ENCODE measurements at places on chromosomes 7 and 10.

- DNase-seq: no peak
These were observed 109.9 kb downstream of the HECTD2 start for GRCh38 chr10:91519899-91520514.

DNA sequence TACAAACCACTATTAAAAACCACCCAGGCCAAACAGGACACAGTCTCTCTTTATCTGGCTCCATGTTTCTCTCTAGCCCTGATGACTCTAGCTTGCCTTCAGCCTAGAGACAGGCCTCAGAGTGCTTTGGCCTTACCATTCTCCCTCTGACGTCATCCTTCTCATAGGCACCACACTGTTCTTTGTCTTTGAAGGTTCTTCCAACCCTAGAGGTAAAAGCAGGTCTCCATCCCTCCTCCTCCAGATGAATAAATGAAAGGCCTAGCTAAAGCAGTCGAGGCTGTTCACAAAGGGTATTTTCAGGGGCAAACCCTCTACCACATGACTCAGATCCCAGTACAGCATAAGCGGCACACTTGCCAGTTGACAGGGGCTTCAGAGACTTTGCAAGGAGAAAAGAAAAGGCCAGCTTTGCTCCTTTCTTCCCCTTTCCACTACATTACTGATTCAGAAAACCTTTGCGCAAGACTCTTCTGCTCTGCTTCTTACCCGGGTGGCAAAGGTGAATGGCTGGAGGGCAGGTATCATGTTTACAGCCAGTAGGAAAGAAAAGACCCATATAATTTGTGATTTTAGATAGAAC, 14.8 kb downstream of the NFE2L3 start:
- DNase-seq: no peak

DNA sequence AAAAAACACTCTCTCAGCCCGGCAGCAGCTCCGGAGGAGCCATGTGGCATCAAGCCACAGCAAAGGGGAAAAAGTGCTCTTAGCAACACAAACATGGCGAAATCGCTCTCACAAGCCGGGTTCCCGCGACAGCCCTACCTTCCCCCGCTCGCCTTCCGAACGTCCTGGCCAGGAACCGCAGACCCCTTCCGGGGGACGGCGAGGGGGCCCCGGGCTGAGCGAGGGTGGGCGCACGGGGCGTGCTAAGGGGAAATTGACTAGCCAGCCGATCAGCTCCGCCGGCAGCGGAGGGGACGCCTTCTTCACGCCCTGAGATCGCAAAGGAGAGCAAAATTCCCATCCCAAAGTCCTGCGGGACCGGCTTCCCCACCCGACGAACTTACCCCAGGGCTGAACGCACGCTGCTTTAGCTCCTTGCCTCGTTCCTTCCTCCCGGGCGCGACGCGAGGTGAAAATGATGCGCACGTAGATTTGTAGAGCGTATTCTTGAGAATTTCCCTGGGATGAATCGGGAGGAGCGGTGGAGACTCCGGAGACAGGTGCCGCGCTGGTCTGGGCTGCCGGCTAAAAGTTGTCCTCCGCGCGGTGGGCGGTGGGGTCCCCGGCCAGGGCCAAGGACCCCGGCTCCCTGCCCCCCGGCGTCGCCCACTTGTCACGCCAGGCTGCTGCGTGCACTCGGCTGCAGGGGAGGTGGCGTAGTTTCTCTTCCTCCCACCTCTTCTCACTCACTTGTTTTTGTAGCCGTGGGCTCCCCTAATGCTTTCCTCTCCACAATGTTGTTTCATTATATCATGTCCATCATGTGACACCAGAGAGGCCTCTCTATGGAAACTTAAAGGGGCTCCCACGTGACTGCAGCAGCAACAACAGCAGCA, 220.1 kb upstream of the MKLN1 start:
- DNase-seq: no peak

GRCh38 chr10:35339942-35340341, 3.6 kb downstream of the CCNY start:
- no peak for DNase-seq

GRCh38 chr7:147579148-147579547, 1011.4 kb upstream of the C7orf33 start:
- no peak for DNase-seq

- no peak for DNase-seq
These were observed 958.0 kb upstream of the PHF14 start for GRCh38 chr7:10015687-10016086.

DNA sequence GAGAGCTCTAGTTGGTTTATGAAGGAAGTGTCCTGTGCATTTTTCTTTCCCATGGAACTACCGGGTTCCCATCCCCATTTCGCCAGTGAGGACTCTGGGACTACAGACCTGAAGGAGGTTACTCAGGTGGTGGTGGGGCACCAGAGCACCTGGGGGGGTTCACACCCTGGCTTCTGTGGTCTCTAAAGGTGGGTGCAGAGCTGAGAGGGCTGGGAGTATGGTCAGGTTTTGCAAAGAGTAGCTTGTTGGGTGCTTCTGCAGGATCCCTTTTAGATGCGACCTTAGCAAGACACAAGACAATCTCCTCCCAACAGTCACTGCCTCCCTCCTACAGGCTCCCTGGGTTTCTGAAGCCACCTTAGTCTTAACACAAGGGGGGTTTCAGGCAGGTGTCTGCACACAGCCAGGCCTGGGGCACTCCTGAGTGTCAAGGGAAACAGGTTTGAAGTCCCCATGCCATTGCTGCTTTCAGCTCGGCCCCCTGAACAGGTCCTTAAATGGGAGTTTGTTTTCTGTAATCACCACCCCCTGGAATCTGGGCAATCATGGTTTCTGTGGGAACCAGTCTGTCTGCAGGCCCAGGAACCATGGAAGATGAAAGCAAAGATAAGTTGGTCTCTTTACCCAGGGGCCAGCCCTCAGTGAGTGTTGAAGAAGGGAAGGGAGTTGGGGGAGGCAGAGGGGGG, 9.9 kb upstream of the CXCL12 start:
- DNase-seq: peak; percentile 62

DNA sequence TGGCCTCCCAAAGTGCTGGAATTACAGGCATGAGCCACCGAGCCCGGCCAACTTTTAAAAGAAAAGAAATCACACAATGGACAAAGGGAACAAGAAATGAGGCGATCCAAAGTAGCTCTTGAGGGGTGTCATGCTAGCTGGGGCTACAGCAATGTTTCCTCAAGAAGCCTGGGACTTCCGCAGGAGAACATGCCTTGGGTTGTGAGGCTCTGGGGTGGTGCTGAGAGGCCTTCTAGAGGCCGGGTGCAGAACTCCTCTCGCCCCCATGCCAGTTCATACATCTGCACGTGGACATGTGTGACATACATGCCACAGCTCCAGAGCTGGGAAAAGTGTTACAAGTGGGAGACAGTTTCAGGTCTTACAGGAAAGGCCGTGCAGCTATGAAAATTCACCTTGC, 238.2 kb downstream of the SKAP2 start:
- DNase-seq: peak; percentile 71

DNA sequence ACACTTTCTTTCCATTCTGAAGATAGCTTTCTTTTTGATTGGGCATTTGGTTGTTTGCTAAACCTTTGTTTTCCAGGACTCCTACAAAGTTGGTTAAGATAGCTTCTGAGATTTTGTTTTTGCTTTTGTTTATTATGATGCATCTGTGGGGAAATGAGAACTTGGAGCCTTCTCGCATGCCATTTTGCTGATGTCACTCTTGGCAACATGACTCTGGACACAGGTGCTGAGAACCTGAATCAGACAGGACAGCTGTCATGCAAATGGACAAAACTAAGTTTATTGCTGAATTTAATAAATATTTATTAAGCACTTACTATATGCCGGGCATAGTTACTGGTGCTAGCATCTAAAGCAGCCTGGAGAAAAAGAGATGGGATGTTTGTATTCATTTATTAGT, 274.1 kb downstream of the ZEB1 start:
- no peak for DNase-seq

DNA sequence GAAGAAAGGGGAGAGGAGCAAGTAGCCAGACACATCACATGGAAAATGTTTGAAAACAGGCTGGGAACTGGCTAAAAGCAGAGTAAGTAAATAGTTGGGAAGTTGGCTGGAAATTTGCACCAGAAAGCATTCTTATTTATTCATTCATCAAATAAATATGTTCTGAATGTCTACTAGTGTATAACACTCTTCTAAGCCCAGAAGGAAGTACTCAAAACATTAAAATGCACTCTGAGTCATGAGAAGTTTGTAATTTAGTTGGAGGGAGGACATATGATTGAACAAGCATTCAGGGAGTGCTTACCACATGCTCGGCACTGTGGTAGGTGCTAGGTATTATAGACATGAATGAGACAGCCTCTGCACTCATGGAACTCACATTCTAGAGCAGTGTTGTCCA, 37.0 kb upstream of the CNNM1 start:
- no peak for DNase-seq

DNA sequence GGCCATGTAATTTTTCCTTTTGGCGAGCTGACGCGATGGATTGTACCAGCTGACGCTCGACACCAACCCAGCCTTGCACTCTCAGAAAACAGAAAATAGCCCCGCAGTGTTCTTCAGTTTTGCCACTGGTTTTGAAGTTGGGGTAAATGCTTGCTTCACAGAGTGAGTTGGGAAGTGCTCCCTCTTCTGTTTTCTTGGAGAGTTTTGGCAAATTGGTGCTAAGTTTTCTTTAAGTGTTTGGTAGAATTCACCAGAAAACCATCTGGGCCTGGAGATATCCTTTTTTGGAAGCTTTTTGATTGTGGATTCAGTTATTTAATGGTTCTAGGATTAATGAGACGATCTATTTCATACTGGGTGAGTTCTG, 252.8 kb downstream of the ELFN1 start:
- no peak for DNase-seq

GRCh38 chr7:90320801-90321494, at the start of gene FAM237B:
Gene FAM237B (minus strand): TSS chr7:90321304. CDS start chr7:90319748, 1,556 bp downstream.
- DNase-seq: no peak

- no peak for DNase-seq
These were observed 14.3 kb downstream of the TES start for GRCh38 chr7:116224492-116225098.

DNA sequence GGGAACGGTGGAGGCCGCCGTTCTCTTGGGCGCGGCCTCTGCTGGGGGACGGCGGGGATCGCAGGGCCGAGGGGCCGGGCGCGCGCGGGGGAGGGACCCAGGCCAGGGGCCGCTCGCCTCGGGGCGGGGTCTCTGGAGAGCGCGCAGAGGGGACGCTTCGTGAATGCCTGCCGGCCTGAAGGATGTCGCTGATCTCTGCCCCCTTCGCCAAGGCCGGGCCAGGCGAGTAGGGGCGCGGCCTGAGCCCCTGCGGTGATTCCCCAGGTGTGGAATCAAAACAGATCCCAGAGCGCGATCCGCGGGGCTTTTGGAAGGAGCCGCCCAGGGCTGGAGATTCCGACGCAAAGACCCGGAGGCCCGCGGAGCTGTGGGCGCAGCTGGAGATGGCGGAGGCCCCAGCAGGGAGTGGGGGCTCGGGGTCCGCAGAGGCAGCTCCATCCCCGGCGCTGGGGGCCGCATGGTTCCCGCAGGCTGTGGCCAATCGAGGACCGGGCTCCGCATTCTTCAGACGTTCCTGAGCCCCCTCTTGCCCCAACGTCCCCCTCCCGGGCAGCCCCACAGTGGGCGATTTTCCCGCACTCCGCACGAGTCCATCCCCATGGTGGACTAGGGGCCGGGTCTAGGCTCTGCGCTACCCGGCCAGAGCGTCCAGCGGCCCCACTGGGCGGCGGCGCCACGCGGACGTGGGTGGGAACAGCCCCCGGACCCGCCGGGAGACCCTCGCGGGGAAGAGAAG, 166.0 kb downstream of the ACTR3B start:
- no peak for DNase-seq

GRCh38 chr7:136148920-136149319, 171.8 kb upstream of the MTPN start:
- no peak for DNase-seq

GRCh38 chr7:150820578-150821198, 20.1 kb downstream of the TMEM176A start:
- no peak for DNase-seq

DNA sequence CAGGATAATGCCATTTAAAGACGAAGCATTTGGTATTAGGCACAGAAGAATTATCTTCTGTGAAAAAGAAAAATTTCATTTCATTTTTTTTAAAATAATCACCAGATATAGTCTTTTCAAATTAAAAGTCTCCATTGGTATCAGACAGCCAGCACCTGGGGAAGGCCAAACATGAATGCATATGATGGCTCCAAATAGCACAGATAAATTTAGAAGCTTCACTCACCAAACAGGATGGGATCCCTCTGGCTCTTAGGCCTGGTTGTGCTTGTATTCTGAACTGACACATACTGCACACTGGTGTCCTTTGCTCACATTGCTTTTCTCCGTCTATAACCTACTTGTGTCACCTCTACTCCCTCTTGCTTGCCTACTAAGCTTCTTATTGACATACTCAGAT, 169.5 kb upstream of the CHRM2 start:
- no peak for DNase-seq

DNA sequence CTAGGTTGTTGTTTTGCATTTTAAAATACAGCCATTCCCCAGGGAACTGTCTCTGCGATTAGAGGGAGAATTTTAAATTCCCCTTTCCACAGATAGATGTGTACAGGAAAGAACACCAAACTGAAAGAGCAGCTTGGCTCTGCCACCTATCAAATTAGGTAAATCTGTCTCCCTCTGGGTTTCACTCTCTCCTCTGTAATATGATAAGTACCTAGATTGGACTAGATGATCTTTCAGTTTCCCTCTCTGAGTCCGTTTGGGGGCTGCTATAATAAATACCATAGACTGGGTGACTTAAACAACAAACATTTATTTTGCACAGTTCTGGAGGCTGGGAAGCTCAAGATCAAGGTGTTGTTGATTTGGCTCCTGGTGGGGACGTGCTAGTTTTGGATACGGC, 186.0 kb downstream of the KIF20B start:
- DNase-seq: no peak

DNA sequence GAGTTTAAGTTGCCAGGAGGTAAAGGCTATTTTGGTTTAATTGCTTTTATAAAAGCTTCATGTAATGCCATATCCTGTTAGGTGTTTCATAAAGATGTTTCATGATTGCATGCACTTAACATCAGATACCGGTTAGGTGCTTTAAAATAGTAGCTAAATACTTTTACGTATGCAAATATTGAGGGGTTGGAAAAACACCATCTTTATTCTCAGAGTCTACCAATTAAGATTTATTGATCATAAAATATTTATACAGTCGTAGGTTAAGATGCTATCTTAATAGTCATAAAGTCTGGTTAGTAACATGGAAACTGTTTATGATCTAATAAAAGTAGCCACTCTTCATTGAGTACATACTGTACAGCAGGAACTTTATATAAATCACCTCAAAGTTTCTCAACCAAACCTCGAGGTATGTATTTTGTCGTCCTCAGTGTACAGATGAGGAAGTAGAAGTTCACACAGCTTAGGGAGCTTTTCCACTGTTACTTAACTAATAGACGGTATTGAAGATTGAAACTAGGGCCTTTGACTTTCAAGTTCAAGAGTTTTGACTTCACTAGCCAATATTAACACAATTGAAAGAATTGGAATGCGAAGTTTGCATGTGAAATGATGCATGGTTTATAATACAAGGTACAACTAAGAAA, 897.1 kb downstream of the GATA3 start:
- DNase-seq: no peak
